ENCODE measurements at places on chromosomes 11 and 22.

DNA sequence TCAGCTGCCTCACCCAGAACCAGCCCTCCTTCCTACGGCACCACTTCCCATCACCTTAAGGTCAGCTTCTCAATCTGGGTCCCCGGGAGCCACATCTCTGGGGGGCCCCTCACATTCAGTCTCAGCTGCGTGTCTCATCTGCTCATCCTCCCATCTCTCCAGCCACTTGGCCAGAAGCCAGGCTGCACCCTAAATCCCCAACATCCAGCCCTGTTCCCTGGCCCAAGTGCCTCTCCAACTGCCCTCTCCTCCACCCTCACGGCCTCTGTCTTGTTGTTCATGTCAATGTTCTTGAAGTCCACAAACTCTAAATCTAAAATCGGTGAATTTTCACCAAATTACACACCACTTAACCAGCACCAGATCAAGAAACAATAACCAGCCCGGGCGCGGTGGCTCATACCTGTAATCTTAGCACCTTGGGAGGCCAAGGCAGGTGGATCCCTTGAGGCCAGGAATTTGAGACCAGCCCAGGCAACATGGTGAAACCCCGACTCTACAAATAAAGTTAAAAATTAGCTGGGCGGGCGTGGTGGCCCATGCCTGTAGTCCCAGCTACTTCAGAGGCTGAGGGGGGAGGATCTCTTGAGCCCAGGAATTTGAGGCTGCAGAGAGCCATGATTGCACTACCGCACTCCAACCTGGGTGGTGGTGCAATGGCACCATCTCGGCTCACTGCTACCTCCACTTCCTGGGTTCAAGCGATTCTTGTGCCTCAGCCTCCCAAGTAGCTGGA lies 33.7 kb downstream of the A4GALT start:
- DNase-seq = no peak

DNA sequence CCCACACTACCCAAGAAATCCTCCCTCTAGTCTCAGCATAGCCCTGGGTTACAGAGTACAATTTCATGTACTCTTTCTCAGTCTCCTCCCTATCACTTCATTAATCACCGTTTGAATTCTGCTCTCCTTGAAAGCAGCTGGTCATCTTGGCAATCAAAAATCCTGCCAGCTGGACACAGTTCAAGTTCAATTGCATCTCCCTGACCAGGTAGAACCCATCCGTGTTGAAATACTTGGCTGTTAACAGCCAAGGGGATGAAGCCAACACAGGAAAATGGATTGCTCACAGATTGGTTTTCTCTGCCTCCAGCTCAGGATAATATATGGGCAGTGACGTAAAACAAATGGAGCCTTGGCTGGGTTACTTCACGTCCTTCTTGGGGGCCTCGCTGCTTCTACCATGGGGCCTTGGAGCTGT lies 55.1 kb upstream of the GRK3 start:
- no peak for DNase-seq

- DNase-seq = no peak
These were observed 78.1 kb downstream of the CD44 start for GRCh38 chr11:35216962-35217678.

DNA sequence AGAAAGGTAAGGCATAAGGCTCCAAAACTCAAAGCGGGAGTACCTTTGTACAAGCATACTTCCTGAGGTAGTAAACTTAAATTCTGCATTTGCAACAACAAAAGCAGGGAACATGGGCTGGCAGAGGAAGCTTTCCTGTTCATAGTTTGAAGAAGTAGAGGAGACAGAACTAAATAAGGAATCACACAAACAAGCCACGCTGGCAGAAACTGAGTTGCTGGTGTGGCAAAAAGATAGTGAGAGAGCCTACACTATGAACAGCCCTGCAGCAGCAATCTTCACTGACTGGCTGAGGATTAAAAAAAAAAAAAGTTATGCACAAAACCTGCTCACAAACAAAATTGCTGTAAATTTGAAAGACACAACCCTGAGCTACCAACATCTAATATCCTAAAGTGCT lies 46.5 kb downstream of the FCHSD2 start:
- no peak for DNase-seq

GRCh38 chr11:21316591-21316990 lies 647.2 kb downstream of the NELL1 start:
- no peak for DNase-seq

GRCh38 chr11:128331317-128331716 lies 256.0 kb downstream of the ETS1 start:
- no peak for DNase-seq

GRCh38 chr11:61587541-61587941 lies 6.7 kb upstream of the SYT7 start:
- DNase-seq = peak; percentile 8

GRCh38 chr11:92962446-92962845 lies 7.0 kb upstream of the MTNR1B start:
- DNase-seq = no peak

DNA sequence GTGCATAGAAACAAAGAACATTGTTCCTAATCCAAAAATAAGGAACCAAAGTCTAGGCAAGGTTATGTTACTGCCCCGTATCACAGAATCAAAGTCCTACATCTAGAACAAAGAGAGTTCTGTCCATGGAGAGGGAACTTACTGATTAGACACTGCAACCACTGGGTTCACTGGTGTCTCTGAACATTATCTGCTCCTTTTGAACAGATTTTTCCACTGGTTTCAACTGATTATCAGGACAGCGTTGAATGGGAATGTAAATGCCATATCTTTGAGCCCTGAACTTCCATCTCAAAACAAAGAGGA lies 20.1 kb upstream of the OR8D2 start:
- no peak for DNase-seq

GRCh38 chr22:50014053-50014501 lies 1.5 kb upstream of the IL17REL start:
- DNase-seq = no peak

GRCh38 chr22:24559471-24559870 lies 3.7 kb downstream of the SNRPD3 start:
- DNase-seq = no peak

DNA sequence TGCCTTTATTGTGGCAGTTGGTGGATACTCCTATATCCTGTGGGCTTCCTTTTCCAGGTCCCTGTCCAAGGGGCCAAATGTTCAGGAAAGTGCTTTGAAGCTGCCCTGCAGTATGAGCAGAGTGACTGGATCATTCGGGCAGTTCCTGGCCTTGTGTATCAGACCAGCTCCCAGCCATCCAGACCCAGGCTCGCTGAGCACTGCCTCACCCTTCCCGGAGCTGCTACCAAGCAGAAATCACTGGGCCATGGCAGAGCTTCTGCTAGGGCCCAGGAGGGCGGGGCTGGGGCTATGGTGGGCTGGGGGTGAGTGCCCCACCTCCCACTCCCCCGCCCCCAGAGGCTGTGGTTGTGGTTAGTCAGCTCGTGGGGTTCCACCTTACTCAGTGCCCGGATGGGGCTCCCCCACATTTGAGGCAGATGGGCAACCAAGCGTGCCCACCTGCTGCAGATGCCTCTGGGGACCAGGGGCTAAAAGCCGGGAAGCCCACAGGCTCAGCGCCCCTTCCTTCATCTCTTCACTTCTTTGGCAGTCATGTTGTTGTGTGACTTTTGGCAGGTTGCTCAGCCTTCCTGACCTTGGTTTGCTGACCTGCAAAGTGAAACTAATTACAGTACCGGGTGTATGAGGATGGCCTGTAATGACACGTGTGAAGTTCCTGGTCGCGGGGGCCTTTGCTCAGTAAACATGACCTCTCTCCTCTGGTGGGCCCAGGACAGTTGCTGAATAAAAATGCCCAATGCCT lies 2.1 kb upstream of the LRRC32 start:
- peak; percentile 47 for DNase-seq

GRCh38 chr11:129323896-129324502 lies 51.6 kb upstream of the BARX2 start:
- DNase-seq = no peak

- DNase-seq = no peak
These were observed 411.7 kb downstream of the CADM1 start for GRCh38 chr11:115092516-115092915.

DNA sequence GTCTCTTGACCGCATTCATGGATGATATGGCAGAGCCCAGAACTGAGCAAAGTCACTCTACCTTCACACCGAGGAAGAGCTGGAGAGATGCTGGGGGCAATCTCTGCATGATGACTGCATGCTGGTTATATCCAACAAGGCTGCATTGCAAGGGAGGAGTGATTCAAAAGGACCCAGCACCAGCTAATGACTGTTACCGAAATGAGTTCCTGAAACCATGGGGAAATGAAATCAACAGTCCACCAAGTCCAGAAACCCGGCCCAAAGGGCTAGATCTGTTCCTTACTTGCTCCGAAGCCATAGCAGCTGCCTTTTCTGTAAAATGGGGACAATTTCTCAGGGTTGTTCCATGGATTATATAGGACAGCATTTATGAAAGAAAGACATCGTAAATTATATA lies 1.2 kb upstream of the SMIM35 start:
- no peak for DNase-seq

All from stimulated activated CD8-positive, alpha-beta memory T cell treated with anti-CD3 and anti-CD28 coated beads, Interleukin-2, amount 100 ng/mL, for 48 hours (primary cell).